Right hindlimb (tissue), 1 donor: ENCODE measurements at places on chromosomes 1 and 21.

GRCh38 chr1:185152187-185152767 is 4.5 kb downstream of the TRMT1L start:
- DNase-seq = peak; percentile 33

DNA sequence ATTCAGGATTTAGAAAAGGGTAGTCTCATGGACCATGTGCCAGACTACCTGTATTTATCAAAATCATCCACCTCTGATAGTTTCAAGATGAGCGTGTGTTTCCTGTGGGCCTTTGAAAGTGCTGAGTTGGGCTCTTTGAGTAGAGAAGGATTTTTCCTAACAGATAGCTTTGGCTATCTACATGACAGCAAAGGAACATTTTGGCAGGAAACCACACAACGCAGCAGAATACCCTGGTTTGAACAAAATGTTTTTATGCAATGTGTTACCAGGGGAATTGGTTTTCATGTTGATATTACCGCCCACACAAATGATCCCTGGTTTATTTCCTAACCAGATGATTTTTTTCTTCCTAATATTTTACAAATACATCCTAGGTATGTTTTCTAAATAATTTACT is 431.4 kb downstream of the NEGR1 start:
- DNase-seq = no peak

DNA sequence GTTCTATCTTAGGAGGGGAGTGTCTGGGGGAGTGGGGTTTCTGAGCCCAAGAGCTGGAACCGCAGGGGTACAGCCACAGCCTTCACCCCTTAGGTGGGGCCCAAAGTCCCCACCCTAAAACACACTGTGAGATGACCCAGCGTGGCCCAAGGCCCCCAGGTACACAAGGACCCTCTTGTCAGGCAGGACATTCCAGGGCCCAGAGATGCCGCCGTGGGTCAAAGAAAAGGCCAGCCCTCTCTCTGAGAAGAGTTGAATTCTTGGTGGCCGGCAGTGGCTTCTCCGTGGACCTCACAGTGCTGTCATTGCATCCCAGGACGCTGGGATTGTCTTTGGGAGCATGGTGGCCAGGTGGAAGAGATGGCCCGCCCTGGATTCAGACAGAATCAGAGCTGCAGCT is 176.3 kb upstream of the C1orf174 start:
- DNase-seq = no peak

GRCh38 chr1:165631342-165632151 is 513 bp downstream of the MGST3 start:
- peak; percentile 51 for DNase-seq

DNA sequence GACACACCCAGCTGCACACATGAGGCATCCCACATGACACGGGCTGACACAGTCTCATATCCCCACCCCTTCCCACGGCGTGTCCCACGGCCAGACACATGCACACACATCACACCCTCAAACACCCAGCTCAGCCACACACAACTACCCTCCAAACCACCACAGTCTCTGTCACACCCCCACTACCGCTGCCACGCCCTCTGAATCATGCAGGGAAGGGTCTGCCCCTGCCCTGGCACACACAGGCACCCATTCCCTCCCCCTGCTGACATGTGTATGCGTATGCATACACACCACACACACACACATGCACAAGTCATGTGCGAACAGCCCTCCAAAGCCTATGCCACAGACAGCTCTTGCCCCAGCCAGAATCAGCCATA is 22.6 kb downstream of the PODN start:
- no peak for DNase-seq

- DNase-seq = no peak
These were observed 111.4 kb upstream of the ARTN start for GRCh38 chr1:43822040-43822690.

- DNase-seq = no peak
These were observed 142.9 kb downstream of the GLUL start for GRCh38 chr1:182248721-182249120.

DNA sequence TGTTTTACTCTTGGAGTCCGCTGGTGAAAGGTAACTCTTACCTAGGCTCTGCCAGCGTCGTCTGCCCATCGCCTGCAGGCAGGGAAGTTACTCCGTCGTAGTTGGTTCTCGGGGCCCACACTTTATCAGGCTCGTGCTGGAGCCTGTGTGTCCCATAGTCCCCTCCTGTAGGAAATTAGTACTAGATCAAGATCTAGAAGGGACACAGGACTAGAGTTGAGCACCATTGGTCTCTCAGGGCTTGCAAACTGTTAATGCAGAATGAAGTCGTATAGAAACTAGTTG is 940 bp downstream of the SRRM1 start:
- no peak for DNase-seq

GRCh38 chr1:45833361-45833760 is 29.9 kb downstream of the MAST2 start:
- no peak for DNase-seq

DNA sequence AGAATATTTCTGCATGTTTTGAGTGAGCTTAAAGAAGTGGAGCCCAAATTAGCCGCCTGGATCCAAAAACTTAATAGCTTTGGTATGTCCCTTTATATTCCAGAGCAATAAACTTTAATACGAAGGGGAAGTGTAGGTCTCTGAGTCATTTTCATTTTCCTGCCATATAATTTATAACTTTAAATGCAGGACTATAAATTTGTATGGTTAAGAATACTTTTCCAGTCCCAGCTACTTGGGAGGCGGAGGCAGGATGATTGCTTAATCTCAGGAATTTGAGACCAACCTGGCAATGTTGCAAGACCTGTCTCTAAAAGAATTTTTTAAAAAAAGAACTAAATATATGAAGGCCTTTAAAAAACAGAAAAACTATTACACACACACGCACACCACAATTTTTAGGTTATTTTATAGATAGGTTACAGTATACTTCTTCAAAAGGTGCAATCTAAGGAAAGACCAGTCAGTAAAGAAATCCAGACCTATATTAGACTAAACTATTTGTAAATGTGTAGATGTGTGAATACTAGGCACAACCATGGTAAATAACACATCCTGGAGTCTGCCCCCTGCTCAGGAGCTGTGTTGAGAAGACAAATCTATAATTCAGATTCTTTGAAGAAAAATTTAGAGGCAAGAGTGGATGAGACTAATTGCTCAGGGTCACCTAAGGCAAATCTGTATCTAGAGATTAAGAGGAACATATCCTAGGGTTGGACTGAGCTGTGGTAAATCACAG is 80.3 kb downstream of the TTC3 start:
- DNase-seq = no peak

DNA sequence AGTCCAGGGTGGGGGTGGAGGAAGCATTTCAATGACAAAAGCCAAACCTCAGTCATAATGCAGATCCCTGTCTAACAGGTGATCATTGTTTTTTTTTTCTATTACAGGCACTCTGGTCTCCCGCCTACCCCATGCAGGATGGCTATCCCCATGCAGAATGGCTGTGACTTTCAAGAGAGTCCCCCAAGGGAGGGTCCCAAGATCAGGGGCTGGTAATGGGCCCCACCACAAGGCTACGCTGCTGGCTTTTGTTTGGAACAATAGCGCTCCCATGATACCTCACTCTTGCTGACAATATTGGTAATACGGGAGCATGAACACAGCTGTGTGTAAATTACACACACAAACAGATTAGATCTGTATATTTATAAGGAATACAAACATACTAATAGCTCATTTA is 119.4 kb downstream of the SLC45A1 start:
- DNase-seq = no peak

DNA sequence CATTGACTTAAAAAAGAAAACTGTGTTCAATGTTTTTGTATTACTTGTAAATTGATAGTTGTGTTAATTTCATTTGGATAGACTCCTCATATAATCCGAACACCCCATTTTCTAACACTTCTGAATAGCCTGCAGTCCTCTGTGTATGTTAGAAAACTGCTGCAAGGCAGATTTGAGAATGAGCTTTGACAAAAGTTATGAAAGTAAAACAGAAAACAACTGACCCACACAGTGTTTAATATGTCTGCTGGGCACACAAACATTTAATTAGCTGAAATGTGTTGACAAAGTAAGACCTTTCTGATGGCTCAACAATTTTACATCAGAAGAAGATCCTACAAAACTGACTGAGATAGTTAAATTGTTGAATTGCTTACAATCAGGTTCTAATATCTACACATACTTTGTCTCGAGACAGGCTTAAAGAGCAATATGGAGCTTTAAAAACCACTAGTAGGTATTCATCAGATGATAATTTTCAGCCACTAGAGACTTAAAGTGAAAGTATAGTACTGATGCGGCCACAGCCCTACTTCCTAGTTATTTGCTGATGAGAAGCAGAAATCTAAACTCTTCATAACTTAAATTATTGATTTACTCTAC is 40.0 kb upstream of the PRMT6 start:
- DNase-seq = no peak

DNA sequence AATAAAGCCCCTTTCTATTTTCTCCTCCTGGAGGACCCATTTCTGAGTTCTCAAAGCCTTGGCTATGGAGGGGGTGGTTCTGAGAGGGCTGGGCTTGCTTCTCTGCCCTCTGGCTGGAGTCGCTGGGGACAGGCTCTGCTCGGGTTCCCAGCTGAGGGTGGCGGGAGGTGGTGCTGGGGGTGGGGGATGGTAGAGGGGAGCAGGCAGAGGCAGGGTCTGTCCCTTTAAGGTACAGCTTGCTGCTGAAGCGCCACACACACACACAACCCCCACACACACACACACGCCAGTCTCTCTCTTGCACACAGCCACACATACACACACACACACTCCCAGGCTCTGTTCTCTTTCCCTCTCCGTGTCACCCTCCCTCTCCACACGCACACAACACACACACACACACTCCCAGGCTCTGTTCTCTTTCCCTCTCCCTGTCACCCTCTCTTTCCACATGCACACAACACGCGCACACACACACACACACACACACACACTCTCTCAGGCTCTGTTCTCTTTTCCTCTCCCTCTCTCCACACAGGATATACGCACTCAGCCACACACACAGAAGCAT is 69.8 kb upstream of the SSBP3 start:
- DNase-seq = peak; percentile 85

- DNase-seq = no peak
These were observed 187.0 kb downstream of the GPATCH2 start for GRCh38 chr1:217443845-217444244.

GRCh38 chr1:92291372-92291999 is 7.3 kb downstream of the GLMN start:
- DNase-seq = no peak

DNA sequence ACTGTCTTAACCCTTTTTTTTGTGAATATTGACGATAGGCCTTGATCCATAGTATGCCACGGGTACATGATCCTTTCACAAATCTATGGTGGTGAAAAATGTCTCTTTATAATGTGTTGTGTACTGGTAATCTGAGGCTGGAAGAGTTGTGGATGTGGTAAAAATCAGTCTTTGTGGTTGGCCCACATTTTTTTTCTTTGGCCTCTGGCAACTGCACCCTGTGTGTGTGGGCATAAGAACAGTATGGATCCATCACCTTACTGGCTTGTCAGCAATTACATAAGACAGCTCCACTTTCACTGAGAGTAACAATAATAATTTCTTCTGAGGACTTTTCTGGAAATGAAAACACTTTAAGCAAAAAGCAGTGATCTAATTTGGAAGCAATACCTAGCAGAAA is 101.6 kb downstream of the GABPA start:
- no peak for DNase-seq

GRCh38 chr1:26283279-26283853 is 3.5 kb downstream of the SH3BGRL3 start:
- DNase-seq = no peak

DNA sequence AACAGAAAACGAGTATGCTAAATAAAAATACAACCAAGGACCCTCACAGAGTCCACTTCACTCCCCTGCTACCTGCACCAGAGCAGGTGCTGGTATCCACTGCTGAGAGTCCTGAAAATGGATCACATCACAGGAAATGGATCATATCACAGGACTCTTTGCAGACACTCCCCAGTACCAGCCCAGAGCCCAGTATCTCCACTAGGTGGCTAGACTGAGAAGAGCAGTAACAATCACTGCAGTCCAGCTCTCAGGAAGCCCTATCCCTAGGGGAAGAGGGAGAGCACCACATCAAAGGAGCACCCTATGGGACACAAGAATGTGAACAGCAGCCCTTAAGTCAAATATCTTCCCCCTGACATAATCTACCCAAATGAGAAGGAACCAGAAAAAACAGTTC is 28.0 kb downstream of the AGBL4 start:
- DNase-seq = no peak

DNA sequence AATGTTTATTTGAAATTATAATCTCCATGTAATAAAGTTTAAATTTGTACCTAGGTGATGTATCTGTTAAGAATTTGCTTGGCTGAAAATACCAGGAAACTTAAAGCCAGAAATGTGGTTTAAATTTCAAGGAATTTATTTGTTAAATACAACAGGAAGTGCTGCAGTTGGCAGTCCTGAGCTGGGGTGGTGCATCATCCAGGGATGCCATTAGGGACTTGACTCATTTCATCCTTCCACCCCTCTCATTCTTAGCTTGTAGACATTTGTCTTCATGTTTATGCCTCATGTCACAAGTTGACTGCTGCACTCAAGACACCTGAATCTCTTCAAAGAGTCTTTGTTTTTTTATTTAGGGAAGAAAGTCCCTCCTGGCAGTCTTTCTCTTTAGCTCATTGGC is 175.9 kb downstream of the LHX8 start:
- DNase-seq = no peak

GRCh38 chr1:65109487-65109886 is 38.5 kb upstream of the AK4 start:
- no peak for DNase-seq

DNA sequence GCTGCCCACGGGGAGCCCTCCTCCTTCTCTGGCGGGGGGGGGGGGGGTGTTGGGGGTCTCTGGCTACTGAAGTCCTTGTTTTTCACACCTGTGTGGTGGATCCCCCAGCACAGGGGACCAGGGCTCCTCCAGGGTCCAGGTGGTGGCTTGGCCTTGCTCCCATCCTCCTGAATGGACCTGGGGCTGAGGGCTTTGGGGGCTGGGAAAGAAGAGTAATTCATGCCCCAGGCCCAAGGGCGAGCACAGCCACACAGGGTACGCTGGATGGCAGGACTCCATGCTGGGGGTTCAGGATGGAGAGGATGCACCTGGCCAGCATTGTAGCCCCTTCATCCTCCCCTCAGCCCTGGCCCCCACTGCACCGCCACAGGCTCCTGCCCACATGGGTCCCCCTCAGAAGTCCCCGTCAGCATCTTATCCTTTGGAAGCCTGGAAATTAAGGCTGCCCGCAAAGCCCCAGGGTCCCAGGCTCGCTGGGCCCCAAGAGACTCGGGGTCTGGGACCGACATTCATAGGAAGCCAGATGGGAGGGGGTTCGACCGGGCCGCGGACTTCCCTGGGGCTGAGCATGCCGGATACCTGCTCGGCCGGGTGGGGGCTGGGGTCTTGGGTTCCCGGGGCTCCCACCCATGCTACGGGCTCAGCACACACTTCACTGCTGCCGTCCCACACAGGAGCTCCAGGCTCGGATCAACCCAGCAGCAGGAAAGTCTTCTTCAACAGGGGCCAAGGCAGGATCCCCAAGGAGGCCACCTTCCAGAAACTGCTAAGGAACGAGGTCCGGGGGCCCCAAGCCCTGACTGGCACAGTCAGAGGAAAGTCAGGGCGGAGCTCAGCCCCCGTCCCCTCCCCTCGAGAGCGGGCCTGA is 49.0 kb upstream of the ACTRT2 start:
- no peak for DNase-seq

GRCh38 chr1:170470121-170470520 is 61.8 kb upstream of the GORAB start:
- no peak for DNase-seq

GRCh38 chr1:220316305-220316704 is 44.1 kb upstream of the RAB3GAP2 start:
- DNase-seq = no peak

GRCh38 chr1:111855260-111855659 is 99.6 kb downstream of the DDX20 start:
- no peak for DNase-seq

GRCh38 chr1:156401041-156401574 is 32.1 kb downstream of the RHBG start:
- DNase-seq = no peak
